ENCODE measurements at places on chromosomes 2 and 18.

DNA sequence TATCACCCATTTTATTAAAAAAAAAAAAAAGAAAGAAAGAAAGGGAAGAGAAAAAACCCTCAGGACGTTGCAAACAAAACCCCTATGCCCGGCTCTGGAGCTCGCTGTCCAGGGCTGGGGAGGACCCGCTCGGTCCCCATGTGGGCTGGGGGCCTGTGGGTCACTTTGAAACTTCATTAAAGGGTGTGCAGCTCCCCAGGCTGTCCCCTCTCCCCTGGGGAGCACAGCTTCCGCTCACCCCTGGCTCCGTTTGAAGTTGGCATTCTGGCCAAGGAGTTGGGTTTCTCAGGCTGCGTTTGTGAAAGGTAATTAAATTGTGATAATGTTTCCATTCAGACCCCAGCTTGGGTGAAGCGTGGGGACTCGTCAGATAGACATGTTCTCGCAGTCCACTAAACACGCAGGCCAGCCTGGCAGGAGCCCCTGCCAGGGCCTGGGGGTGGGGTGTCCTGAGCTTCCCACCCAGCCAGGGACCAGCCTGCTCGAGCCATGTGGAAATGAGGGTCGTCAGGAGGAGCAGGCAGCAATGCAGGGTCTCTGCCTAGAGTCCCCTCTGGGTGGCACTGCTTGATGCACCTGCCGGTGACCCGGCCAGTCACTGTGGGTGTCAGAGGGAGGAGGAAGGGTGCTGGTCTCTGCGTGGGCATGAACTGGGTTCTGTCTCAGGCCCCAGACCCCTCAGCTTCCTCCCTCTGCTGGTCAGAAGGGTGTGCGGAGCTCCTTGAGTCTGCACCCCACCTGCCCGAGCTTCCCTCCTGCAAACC lies 166.2 kb downstream of the INHBB start:
- DNase-seq: peak; percentile 56

- no peak for DNase-seq
Measured at GRCh38 chr2:48736251-48736650, 19.3 kb downstream of the LHCGR start.

- no peak for DNase-seq
Measured at GRCh38 chr2:241940329-241940728, 70.8 kb downstream of the RTP5 start.

- no peak for DNase-seq
Measured at GRCh38 chr2:206158563-206159345, 490 bp downstream of the NDUFS1 start.

DNA sequence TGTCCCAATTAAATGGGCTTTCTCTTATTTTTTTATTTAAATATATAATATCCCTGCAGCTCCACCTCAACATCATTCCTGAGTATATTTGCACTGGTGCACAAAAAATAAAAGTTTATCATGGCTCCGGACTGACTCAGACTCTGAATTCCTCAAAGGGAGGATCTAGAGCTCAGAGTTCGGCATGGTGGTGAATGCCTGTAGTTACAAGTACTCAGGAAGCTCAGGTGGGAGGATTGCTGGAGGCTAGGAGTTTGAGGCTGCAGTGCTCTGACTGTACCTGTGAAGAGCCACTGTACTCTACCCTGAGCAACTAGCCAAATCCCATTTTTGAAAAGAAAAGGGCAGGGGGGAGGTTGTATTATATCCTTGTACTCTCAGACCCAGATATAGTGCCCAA lies 52.8 kb upstream of the NRXN1 start:
- no peak for DNase-seq

DNA sequence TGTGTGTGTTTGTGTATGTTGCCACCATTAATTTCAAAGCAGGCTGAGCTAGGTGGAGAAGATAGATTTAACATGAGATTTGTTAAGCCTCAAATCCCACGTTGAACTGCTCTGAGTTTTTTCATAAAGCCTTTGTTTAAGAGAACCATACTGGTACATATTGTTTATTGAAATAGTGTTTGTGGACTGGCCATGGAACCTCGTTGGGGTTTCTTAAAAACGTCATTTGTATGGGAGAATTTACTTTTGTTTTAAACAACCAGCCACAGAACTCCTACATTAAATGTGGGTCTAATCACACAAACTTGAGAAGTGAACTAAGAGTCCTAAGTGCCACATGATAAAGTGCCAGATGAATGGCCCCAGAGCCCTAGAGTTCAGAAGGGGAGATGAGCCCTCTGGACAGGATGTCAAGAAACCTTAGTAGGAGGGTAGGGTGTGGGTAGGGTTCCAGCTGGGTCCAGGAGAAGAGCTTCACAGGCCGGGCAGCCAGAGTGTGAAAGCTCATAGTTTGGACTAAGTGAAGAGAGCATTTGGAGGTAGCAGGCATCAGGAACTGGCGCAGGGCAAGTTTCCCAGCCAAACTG lies 120.6 kb upstream of the EML6 start:
- DNase-seq: no peak

- peak; percentile 34 for DNase-seq
Measured at GRCh38 chr18:44474067-44474411, 206.6 kb upstream of the SETBP1 start.

GRCh38 chr2:132279344-132279743 lies 117.6 kb upstream of the ANKRD30BL start:
- no peak for DNase-seq

DNA sequence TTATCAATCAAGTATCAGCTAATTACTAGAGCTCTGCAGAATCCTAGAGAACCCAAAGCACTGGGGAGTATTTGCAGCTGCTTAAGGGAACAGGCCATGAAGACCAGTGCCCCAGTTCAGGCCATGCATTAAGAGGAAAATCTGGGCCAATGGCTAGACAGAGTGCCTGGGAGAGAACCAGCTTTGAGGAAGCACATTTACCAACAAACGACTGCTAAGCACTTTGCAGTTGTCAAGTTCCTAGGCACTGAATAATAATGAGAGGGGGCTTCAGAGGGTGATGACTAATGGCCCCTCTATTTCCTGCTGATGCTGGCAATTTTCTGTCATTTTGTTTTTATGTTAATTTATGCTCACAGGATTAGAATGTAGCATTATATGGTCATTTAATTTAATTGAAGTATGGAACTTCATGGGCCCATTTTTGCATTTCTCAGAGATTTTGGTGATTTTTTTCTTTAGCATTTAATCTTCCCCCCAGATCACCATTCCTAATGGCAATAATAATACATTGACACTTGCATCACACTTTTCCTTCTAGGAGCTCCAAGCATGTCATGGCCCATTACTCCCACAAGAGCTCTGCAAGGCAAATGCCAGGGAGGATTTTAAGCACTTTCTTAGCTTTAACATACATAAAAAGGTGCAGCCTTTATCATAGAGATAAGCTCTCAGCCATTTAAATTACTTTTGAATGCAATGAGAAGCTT lies 147.7 kb upstream of the SPATS2L start:
- no peak for DNase-seq

GRCh38 chr2:169828141-169828811 lies 1.0 kb downstream of the UBR3 start:
- DNase-seq: peak; percentile 82

DNA sequence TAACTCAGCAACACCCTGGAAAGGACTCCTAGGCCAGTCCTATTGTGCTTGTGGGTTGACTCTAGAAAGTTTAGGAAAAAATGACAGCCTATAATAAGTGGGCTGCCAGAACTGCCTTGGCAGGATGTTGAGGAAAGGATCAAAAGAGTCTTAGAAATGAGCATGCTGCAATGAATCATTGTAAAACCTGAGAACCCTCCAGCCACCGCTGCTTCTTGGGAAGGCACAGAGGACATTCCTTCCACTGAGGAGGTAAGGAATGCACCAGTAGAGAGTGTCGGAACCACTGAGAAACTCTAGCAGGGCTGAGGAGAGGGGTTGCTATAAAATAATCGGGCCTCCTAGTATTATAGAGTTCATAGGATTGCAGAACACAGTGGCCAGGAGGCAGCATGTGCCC lies 146.7 kb upstream of the SMIM21 start:
- no peak for DNase-seq

DNA sequence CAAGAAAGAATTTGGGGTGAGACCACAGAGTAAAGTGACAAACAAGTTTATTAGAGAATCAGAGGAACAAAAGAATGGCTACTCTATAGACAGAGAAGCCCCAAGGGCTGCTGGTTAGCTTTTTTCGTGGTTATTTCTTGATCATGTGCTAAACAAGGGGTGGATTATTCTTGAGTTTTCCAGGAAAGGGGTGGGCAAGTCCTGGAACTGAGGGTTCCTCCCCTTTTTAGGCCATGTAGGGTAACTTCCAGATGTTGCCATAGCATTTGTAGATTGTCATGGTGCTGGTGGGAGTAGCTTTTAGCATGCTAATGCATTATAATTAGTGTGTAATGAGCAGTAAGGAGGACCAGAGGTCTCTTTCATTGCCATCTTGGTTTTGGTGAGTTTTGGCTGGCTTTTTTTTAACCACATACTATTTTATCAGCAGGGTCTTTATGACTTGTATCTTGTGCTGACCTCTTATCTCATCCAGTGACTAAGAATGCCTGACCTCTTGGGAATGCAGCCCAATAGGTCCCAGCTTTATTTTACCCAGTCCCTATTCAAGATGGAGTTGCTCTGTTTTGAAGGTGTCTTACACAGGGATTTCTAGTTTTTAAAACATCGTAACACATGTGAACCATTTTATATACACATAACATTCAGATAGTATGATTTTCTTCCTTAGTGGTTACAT lies 77.8 kb downstream of the MYO1B start:
- no peak for DNase-seq

GRCh38 chr2:55860832-55861231 lies 62.8 kb downstream of the EFEMP1 start:
- DNase-seq: no peak

DNA sequence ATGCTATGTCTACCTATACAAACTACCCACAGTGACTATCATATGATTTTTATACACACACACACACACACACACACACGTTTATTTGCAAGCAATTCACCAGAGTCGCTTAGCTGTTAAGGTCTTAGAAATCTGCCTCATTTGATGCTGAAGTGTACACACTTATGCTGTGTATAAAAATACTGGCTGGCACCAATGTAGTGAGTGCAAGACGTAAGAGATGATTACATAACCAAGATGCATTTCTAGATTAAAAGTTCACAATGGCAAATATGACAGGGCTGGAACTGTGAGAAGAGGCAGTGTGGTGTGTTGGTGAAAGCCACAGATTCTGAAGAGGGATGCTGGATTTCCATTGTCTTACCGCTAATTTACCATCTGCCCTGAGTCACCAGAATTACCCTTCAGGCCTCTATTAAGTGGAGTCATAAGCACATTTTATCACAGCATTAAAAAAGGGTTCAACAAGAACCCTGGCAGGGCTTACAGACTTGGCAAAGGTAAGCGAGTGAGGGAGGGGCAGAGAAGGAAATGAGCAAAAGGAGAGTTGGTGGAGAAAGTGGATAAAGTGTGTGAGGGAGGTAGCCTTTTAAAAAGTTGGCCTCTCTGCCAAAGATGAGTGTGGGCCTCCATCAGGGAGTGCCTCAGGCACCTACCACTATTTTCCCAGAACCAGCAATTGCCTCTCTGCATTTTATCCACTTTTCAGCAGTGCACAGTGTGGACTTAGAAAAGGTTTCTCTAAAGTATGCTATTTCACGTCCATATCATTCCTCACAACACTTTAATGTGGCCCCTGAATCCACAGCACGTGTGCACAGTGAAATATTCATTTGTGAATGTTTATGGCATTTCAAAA lies 21.5 kb downstream of the MEIS1 start:
- peak; percentile 23 for DNase-seq

GRCh38 chr18:25646971-25647370 lies 295.0 kb upstream of the ZNF521 start:
- no peak for DNase-seq

DNA sequence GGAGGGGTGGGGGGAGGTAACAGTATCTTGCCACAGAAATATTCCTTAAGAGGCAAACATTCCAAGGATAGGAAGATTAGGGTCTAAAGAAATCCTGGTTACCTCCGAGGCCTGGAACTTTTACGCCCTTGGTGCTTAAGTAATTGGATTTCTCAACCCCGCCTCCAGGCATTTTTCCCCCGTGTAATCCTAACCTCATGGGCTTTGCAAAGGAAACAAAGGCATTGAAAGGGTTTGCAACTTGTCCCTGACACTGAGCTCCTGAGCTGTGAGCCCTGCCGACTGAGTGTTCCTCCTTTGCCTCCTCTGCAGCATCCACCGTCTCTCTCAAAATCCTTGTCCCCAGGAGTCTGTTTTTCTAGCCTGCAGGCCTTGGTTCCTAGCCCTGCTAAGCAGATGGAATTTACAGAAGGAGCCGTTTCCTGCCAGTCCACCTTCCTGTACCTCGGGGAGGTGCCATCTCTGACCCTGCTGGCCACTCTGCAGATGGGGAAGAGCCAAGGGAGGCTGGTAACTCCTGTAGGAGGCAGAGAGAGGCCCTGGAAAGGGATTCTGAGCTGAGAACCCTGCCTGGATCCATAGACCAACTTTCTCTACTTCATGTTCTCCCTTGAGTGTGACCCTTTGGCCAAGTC lies 24.2 kb downstream of the TET3 start:
- no peak for DNase-seq

- peak; percentile 98 for DNase-seq
Measured at GRCh38 chr2:1990724-1991123, 246.4 kb upstream of the PXDN start.

DNA sequence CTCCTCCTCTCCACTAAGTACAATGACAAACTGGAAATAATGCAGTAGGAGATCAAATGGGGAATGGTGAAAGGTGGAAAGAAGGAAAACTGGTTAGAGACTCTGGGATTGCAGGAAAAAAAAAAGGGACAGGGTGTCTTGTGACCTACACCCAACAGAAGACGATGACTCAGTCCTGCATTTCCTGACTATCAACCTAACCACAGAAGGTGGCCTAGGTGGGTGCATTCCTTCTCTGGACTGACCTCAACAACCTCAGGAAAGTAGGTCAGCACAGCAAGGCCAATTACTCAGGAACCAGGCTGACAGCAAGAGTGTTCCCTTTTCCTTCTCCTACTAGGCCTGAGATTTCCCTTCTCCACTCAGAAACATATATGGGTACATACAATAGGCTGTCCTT lies 1386.4 kb upstream of the ZEB2 start:
- no peak for DNase-seq
